ENCODE measurements at places on chromosomes 11 and 22.

DNA sequence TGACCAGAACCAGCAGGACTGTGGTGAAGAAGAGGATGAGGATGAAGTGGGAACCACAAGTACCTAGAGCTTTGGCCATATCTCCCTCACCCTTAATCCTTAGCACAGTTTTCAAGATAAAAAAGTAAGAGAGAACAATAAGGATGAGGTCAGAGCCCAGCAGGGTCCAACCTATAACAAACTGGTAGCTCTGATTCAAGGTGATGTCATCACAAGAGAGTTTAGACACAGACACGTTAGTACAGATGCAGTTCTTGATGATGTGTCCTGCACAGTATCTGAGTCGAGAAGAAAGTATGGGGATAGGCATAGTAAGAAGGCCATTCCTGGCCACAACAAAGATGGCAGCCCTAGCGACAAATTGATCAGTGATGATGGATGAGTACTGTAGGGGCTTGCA, 586 bp downstream of the OR56A5 start:
- DNase-seq = no peak

DNA sequence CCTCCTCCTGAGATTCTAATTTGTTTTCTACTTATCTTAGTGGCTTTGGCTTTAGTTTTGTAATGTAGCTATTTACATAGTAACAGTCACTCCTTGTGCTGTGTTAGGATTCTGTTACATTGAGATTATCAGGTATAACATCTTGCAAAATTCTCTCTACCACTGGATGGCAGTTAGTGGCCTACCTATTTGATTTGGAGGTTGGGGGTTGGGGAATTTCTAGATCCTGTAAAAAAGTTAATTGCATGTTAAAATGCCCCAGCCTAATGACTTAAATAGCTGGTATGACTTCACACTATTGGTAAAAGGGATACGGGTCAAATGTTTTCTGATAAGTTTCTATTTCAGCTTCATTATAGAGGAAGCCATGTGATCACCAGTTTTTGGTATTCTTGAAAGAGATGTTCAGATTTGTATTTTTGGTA, 2.8 kb downstream of the GRK3 start:
- no peak for DNase-seq

- no peak for DNase-seq
Measured at GRCh38 chr22:19180740-19181410, 2.3 kb upstream of the SLC25A1 start.

- DNase-seq = no peak
Measured at GRCh38 chr11:70159627-70160570, 43.2 kb upstream of the FADD start.

DNA sequence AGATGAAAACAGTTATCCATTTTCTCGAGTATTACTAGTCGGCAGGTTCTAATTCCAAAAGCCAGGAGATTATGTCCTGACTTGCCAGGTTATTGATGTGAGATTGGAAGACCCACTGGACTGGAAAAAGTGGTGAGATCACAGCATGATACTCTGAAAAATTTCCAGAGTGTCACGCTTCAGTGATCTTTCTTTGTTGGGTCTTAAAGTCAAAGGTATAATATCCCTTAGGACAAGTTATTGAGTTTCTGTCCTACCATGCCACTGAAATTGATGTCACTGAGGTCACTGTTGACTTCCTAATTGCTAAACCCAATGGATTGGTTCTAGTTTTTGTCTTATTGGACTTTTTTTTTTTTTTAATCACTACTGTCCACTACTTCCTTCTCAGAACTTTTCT, 104.5 kb upstream of the GRAMD1B start:
- DNase-seq = no peak

DNA sequence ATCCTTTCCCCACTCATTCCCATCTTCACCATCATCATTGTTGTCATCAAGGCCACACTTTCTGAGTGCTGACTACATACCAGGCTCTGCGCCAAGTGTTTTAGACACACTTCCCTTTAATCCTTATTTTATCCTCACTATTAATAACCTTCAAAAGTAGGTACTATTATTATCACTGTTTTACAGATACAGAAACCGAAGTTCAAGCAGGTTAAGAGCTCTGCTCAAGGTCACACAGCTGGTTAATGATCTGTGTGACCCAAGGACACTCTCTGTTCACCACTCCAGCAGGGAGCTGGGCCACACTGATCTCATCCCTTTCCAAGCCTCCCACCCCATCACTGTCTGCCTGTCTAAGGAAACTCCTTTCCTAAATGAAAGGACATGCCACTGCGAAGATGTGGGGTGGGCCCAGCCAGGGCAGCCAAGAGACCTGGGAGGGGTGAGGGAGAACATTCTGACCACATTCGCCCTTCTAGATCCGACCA, 17.2 kb upstream of the TSKU start:
- DNase-seq = no peak

DNA sequence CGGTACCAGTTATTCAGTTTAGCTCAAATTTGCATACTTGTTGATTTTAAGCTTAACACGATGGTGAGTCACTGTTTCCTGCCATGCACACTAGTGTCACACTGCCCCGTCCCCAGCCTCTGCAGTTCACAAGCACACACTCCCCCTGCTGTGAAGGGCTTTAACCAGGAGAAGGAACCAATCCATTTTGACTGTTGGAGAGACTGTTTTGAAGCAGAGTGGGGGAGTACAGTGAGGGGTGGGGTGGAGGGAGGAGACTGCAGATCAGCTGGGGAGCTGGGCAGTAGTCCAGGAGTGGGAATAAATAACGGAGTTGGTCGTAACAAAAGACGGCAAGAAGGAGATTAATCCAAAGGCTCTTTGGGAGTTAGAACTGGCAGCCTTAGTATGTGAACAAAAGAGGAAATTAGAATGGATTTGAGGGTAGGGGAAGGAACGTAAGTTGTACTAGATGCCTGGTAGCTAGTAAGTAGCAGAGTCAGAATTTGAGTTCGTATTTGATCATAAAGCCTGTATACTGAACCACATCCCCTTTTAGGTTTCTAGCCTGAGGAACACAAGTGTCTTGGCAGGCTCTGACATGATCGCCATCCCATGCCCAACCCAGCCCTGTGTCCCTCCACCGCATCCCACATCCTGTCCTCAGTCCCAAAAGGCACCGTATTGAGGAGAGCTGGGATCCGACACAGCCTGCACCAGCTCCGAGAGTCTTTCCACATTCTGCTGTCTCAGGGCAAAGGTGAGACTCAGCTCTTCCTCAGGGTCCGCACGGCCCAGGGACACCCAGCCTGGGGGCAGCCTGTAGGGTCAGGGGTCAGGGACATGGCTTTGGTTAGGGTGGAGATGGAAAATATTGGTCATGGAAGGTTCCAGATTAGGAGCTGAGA, 862 bp downstream of the TPP1 start:
- DNase-seq = no peak

- DNase-seq = no peak
Measured at GRCh38 chr11:118924591-118925585, 838 bp downstream of the BCL9L start.

DNA sequence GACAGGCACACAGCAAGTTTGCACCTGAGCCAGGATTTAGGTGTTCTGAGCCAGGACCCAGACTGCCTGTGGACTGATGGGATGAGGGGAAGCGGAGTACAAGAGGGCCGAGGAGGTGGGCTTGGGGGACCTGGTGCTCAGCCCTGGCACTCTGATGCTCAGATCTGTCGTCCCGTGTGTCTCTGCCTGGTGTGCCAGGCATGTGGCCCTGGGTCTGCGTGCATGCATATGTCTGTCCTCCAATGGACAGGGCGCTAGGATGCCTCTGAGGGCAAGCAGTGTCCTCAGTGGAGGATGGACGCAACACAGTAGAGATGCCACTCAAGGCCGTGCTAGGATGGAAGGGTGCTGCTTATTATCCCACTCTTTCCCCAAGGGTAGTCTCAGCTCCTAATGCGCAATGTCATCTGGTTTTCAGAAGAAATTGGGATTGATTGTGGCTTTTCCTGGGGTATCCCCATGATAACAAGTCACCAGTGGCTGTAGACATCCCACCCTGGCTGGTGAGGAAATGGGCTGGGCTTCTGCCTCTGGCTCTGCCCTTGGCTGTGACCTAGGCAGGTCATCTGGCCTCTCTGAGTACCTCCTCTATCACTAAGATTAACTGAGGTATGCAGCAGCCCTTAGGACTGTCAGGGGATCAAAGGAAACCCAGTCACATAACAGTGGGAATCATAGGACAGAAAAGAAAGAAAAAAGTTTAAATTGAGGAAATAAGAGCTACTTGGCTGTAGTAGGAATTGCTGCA, 35.7 kb upstream of the SUSD2 start:
- no peak for DNase-seq

- DNase-seq = no peak
Measured at GRCh38 chr11:44387825-44388224, 77.9 kb upstream of the ALX4 start.

DNA sequence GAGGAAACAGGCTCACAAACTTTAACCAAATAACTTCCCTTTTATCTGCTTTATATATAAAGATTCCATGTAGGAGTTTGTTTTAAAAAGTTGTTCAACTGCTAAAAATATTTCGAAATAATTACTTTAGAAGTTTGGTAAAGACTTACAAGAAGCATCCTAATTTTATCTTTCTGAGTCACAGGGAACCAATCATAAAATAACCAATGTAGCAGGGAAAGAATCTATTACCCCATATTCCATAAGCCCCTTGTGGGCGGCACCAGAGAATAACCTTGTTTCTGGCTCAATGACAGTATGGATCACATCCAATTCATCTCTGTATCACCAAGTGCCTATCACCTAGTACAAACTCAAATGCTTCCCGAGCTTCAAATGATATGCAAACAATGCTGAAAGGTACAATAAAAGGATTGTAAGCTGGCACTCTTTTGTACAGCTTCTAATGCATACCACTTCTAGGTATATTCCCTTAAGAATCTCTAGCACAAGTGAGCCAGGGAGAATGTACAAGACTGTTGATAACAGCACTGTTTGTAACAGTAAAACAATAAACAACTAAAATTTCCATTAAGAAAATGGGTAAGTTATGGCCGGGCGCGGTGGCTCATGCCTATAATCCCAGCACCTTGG, 158.4 kb downstream of the ATG16L2 start:
- no peak for DNase-seq

DNA sequence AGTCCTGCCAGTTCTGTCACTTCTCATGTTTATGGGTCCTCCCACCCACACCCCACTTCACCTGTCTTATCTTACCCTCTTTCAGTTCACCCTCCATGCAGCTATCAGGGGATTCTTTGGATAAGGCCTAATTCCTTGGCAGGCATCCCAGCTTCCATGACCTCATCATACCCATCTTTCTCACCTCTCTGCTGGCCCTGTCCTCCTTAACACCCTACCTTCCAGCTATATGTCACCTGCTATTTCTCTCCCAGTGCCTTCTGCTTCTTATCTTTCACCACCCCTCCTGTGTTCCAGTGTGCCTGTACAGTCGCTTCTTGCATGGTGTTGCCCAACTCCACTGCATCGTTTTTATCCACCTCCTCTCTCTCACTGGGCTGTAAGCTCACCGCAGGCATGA, 28.3 kb downstream of the SNU13 start:
- no peak for DNase-seq

GRCh38 chr22:22009661-22010060, 27.1 kb upstream of the TOP3B start:
- DNase-seq = no peak

- DNase-seq = no peak
Measured at GRCh38 chr11:75135651-75136050, 15.3 kb upstream of the SLCO2B1 start.

DNA sequence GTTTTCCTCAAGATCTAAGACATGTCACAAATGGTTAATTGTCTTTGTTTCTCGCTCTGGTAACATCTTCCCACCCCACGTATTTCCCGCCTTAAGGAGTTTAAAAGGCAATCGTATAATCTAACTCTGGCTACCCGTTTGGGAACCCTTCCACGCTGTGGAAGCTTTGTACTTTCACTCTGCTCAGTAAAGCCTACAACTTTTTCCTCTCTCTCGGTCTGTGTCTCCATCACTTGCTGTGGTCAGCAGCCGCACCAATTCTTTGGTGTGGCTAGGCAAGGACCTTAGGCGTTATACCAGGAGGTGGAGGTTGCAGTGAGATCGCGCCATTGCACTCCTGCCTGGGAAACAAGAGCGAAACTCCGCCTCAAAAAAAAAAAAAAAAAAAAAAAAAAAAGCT, 1430.1 kb downstream of the LRRC4C start:
- peak; percentile 25 for DNase-seq

- DNase-seq = peak; percentile 30
Measured at GRCh38 chr11:36278531-36279282, 10.5 kb downstream of the COMMD9 start.

Measured in right renal cortex interstitium (tissue), 3 donors.